Breast epithelium (tissue), 4 donors: ENCODE measurements at places on chromosomes 6 and 20. TPM values are rescaled to one million over a fixed set of nuclear protein-coding genes. Genes with fewer than 3 reads are reported as not detected.
A peak's percentile ranks its signal among the peaks of the same experiment; 100 is the strongest.

GRCh38 chr6:136640132-136640915, 90.1 kb upstream of the MAP7 start:
- H3K36me3 ChIP-seq, result no peaks in the 10 kb centered on the region
- H3K4me3 ChIP-seq, result no peak overlapping the region
- H3K27ac ChIP-seq, result no peak overlapping the region
- H3K27me3 ChIP-seq, result no peaks in the 10 kb centered on the region

- H3K27ac ChIP-seq, result peak overlapping the region; percentile 52
- no peaks in the 10 kb centered on the region for H3K4me1 ChIP-seq
- no peak for DNase-seq
Observed at GRCh38 chr20:46350201-46350985, 42.1 kb upstream of the CDH22 start.

- no peak for DNase-seq
- H3K36me3 ChIP-seq, result no peaks in the 10 kb centered on the region
- peaks cover 6% of the 10 kb centered on the region for H3K4me1 ChIP-seq
- H3K27ac ChIP-seq, result peak overlapping the region; percentile 74
- peak overlapping the region; percentile 32 for H3K4me3 ChIP-seq
Observed at GRCh38 chr6:156781861-156782631, 4.9 kb downstream of the ARID1B start.

Gene CGA
- not detected for total RNA-seq

GRCh38 chr20:48682529-48683363, 145.1 kb downstream of the PREX1 start:
- peak overlapping the region; percentile 5 for H3K4me3 ChIP-seq
- H3K27ac ChIP-seq, result peak overlapping the region; percentile 52
- peak; percentile 66 for DNase-seq
- peaks cover 13% of the 10 kb centered on the region for H3K4me1 ChIP-seq
- no peaks in the 10 kb centered on the region for H3K36me3 ChIP-seq

Gene SYTL3
- total RNA-seq, result 7.5 TPM

- no peak overlapping the region for H3K4me3 ChIP-seq
- DNase-seq, result no peak
- H3K27me3 ChIP-seq, result no peaks in the 10 kb centered on the region
- no peaks in the 10 kb centered on the region for H3K36me3 ChIP-seq
- peak overlapping the region; percentile 39 for H3K27ac ChIP-seq
Observed at GRCh38 chr6:121497970-121498375, 62.5 kb downstream of the GJA1 start.

GRCh38 chr6:35237476-35237875, 22.1 kb upstream of the ZNF76 start:
- no peaks in the 10 kb centered on the region for H3K27me3 ChIP-seq
- H3K36me3 ChIP-seq, result no peaks in the 10 kb centered on the region
- no peaks in the 10 kb centered on the region for H3K4me1 ChIP-seq
- no peak overlapping the region for H3K4me3 ChIP-seq
- H3K27ac ChIP-seq, result no peak overlapping the region
- DNase-seq, result no peak

Gene KHDC3L
- total RNA-seq, result not detected

- H3K27ac ChIP-seq, result no peak overlapping the region
- H3K27me3 ChIP-seq, result no peaks in the 10 kb centered on the region
- no peaks in the 10 kb centered on the region for H3K4me1 ChIP-seq
- no peaks in the 10 kb centered on the region for H3K36me3 ChIP-seq
- DNase-seq, result no peak
- H3K4me3 ChIP-seq, result no peak overlapping the region
Observed at GRCh38 chr20:63367446-63368055, 6.4 kb upstream of the CHRNA4 start.

GRCh38 chr6:6402006-6402405, 81.5 kb upstream of the F13A1 start:
- H3K36me3 ChIP-seq, result no peaks in the 10 kb centered on the region
- no peak for DNase-seq
- H3K4me1 ChIP-seq, result no peaks in the 10 kb centered on the region
- H3K27ac ChIP-seq, result no peak overlapping the region
- no peak overlapping the region for H3K4me3 ChIP-seq

DNA sequence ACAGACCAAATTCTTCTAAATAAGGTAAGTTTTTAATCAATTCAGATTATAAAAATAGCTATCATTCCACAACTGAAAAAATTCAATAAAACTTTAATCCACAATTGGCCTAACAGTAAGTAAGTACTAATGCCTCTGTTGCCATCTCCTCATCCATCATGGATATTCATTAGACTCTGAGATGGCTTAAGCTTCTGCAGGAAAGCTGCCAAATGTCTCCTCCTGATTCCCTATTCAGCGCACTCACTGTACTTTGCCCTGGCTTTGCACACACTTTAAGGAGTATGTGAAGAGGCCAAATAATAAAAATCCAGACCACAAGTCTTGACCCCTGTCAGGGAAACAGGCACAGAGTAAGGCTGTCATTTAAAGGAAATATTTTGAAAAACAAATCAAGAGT, 23.6 kb downstream of the PGM3 start:
- no peak overlapping the region for H3K27ac ChIP-seq
- DNase-seq, result no peak
- no peaks in the 10 kb centered on the region for H3K27me3 ChIP-seq
- peaks cover 11% of the 10 kb centered on the region for H3K36me3 ChIP-seq
- no peak overlapping the region for H3K4me3 ChIP-seq

- no peaks in the 10 kb centered on the region for H3K27me3 ChIP-seq
- DNase-seq, result no peak
- no peaks in the 10 kb centered on the region for H3K4me1 ChIP-seq
- H3K4me3 ChIP-seq, result no peak overlapping the region
- no peak overlapping the region for H3K27ac ChIP-seq
Observed at GRCh38 chr20:41877911-41878310, 259.7 kb upstream of the CHD6 start.

Gene PLCB4
- 17.7 TPM for total RNA-seq

- H3K27ac ChIP-seq, result no peak overlapping the region
- H3K4me3 ChIP-seq, result no peak overlapping the region
- H3K27me3 ChIP-seq, result no peaks in the 10 kb centered on the region
- H3K4me1 ChIP-seq, result no peaks in the 10 kb centered on the region
- no peak for DNase-seq
Observed at GRCh38 chr6:46648869-46649492, 3.6 kb downstream of the CYP39A1 start.

DNA sequence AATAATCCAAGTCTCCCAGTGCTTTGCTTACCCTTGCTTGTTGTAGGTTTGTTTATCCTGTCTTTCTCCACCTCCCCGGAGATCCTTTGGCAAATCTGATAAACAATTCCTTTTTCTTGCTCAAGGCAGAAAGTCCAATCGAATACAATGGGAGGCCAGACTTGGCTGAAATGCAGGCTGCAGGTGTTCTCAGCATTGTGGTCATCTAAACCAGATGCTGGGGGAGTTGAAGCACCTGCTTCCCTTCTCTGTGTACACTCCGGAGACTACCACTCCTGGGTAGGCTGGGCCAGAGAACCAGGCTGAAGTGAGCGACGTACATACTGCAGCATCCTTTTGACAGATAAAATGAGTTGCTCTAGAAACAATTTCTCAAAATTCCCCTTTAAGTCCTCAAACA, 82.6 kb upstream of the PREP start:
- no peak overlapping the region for H3K27ac ChIP-seq
- no peak for DNase-seq
- no peaks in the 10 kb centered on the region for H3K4me1 ChIP-seq
- H3K27me3 ChIP-seq, result no peaks in the 10 kb centered on the region
- H3K4me3 ChIP-seq, result no peak overlapping the region
